ENCODE measurements at places on chromosomes 12 and 14.
A peak's percentile ranks its signal among the peaks of the same experiment; 100 is the strongest.

DNA sequence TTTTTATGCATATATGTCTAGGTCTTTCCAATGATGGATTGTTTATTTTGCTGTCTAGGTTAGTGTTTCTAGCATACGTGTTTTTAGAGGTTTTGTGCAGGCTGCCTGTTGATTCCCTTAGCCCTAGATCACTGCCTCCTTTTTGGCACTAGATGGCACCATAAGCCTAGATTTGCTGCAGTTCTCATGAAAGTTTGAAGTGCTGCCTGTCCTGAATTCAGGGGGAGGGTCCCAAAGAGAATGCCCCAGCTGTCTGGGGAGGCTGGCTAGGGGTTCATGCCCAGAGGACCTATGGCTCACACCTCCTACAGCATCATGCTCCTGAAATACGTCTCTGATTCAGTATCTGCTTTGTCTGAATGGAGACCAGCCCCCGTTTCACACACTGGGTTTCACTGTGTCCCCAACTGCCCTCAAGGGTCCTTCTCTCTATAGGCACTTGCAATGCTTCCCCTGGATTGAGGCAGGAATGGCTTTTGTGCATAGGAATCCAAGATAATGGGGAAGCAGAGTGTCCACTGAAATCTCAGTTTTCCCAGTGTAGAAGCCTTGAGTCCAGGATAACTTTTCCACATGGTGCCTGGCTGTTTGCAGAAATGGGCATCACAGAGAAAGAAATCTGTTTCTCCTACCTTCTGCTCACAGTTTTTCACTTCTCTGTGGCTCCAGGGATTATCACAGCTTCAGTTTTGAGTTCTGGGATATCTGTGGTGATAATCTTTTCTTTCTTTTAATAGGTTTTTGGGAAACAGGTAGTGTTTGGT is 14.2 kb upstream of the TXNRD1 start:
- DNase-seq, result peak; percentile 81

DNA sequence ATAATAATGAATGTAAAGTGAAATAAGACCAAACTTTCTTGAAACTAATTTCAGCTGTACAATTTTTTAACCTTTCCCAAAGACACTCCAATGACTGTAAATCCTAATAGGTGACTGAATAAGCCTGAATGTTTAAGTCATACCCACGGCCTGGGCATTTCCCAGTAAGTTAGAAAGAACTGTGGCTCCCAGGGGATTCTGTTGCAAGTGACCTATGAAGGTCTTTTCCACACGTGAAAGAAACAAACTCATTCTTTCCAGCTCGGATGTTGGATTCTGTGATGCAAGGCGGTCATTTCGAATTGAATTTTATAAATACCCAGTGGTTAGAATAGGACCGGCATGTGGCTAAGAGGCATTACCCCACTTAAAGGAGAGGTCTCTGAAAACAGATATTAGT is 1134.4 kb downstream of the GALC start:
- DNase-seq, result no peak

- no peak for DNase-seq
Observed at GRCh38 chr14:49944501-49944900, 51.6 kb downstream of the ARF6 start.

DNA sequence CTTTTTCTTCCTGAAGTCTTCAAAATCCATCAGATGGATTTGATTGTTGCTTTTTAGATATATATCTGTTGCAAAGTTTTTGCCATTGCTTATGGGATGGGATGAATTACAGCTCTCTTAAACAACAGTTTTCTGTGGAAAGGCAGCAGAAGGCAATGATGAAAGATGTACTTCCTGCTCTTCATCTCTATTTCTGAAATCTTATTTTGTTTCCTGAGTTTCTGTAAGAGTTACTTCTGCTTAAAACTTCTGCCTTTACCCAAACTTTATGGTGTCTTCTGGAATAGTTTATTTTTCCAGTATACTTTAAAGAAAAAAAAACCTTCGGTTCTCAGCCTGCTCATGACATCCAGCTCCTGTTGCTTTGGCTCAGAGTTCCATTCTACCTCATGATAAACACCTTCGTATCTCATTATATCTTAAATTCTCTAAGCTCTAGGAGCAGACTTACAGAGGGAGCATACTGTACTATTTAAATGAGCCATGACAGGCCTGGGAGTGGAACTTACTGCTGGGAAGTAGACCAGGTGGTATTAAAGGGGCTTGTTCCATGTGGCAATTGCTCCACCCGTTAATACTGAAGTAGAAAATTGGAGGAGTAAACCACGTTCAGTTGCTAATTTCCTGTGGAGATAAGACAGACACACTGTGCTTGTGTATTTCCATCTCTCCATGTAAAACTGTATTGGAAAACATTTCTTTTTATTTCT is 288.4 kb downstream of the FBXL14 start:
- no peak for DNase-seq

DNA sequence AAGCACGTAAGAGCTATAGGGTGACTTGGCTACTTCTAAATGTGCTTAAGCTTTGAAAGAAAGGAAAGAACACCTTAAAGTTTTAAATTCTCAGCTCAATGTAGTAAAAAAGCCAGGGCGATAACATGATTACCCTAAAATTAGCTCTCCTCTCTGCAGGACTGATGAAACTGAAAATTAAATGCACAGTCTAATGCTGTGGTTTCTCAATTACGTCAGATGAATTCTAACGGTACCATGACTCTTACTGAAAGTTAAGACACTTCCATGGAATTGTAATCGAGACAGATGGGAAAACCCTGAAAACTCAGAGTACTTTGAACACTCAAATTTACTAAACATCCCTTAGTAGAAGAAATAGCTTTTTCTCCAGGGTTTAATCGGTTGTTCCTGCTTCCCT is 25.9 kb upstream of the PRKD1 start:
- no peak for DNase-seq

DNA sequence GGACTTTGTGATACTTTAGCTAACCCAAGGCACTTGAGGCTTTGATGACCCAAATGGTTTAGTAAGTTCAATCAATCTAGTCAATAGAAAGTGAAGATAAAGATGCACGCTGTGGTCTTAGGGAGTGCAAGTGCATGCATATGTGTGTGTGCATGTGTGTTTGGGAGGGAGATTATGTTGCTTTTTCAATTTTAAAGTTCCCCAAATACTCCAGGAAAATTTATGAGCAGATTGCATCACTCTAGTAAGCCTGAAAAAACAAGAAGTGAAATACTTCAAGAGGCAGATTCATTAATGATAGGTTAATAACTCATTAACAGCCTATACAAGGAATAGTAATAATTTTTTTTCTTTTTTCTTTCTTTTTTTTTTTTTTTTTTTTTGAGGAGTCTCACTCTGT is 12.4 kb upstream of the SIX1 start:
- peak; percentile 2 for DNase-seq

DNA sequence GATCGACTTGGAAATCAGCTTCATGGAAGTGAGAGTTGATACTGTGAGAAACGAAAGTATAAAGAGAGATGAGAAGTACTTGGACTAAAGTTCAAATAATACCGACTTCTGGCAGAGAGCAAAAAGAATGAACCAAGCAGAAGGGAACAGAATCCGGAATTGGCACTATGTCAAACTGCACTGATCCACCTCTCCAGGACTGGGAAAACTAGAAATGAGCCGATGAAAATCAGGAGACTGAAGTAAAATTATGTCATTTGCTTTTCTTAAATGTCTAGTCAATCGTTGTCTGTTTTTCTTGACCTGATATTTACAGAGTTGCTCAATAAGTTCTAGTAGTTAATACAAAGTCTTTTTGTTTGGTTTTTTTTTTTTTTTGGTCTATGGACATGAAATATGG is 163.0 kb upstream of the FOXG1 start:
- DNase-seq, result no peak

GRCh38 chr12:588646-589045 is 74.6 kb downstream of the NINJ2 start:
- DNase-seq, result no peak

DNA sequence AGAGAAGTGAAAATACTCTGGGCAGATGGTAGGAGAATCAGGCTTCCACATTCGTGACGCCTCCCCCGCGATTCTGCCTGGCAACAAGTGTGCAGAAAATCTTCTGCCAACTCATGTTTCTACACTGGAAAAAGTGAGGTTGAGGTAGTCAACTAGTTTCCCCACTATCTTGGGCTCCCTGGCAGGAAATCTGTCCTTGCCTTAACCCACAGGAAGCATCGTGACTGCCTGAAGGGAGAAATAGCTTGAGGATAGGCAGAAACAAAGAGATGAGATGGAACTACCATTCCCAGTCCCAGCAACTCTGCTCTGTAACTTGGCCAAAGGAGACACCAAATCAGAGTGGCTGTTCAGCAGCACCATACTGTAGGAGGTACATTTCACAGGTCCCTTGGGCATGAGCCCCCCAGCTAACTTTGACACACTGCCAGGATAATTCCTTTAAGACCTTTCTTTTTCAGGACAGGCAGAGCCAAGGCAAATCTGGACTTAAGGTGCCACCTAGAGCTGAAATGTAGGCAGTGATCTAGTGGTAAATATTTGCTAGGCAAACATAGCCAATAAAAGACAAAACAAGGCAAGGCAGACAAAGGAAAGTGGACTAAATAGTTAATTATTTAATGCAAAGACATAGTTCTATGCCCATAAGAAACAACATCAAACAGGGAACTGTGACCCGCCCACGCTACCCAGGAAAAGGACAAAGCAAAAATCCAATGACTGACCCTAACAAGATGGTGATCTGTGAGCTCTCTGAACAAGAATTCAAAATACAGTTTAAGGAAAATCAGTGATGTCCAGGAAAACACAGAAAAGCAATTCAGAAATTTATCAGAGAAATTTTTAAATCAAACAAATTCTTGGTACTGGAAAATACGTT is 205.1 kb downstream of the PTPRO start:
- no peak for DNase-seq

DNA sequence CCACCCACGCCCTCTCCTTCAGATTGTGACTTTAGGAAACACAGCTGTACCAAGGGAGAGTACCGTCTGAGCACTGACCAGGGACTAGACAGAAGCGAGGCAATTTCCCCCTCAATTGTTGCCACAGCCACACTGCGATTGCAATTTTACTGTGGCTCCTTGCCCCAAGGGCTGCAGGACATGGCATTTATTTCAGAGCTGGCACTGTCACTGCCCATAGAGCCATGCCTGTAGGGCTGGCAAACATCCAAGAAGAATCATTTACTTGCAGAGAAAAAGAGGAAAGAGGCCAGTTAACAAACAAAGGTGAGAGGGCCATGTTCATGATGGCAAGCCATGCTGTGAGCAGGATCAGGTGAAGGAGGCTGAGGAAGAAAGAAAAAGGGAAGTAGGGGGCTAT is 129.6 kb downstream of the EMP1 start:
- no peak for DNase-seq

GRCh38 chr14:85247071-85247470 is 282.9 kb upstream of the FLRT2 start:
- no peak for DNase-seq

DNA sequence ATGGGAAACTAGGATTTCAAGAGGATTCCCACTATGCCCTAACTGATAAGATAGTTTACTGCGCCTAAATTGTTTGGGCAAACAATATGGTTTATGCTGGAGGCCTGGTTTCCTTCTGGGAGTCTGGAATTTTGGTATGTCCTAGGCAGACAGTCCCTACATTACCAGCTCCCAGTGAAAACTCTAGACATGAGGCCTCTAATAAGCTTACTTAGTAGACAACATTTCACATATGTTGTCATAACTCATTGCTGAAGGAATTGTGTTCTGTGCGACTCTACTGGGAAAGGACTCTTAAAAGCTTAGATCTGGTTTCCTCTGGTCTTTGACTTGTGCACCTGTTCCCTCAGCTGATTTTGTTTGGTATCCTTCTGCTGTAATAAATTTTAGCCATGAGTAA is 18.0 kb upstream of the PRPF39 start:
- no peak for DNase-seq

DNA sequence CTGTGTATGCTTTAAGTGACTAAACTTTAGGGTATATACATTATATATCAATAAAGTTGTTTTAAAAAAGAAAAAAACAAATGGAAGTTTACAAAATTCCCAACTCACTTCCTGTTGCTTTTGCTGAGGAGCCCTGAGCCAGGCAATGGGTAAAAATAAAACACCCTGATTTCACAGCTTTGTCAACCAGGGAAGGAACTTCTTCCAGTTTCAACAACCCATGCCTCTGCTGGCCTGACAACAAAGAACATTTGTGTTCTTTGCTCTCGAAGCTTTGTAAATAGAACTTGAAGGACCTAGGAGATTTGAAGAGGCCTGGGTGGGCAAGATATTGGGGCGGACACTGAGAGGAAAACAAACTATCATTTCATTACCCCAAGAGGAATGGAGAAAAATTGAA is 141.2 kb upstream of the NOS1 start:
- no peak for DNase-seq

DNA sequence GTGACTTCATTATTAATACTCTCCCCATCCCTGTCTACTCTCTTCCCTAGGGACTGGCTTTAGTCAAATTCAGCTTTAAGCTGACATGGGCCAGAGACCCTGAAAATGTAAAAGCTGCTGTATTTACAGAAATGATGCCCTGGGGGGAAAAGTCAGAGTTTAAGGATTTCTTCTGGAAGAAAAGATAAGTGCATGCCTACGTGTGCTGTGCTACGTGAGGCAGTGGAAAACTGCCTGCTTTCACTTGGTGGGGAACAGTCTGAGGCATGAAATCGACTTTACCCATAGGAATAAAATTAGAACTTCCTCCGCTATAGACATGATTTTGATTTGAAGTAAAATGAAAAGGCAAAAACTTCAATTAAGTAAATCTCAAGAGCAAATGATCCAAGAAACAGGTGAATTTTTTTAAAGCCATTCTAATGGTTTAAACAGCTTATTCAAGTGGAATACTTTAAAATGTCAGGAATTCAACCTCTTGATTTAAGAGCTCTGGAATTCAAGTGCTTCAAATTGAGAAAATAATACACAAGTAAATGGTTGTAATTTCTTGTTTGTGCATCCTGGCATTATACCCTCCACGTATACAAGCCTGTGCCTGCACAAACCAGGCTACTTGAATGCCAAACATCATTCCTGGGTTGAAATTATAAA is 168.5 kb downstream of the FOXN3 start:
- DNase-seq, result no peak

DNA sequence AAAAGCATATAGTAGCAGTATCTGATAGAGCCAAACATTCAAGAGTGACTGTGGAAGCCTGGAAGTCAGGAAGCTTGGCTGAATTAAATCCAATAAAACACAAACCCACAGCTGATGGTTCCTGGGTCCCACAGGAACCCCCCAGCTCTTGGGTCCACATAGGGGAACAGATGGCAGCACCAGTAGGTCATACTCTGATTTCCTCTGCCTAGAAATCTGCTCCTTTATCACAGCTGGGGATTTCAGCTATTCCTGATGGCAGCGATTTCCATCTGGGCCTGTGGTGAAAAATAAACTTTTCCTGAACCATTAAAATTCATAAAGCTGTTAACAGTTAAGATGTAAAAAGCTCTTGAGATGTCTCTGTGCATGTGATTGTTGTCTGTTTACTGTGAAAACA is 202.0 kb upstream of the FRMD6 start:
- DNase-seq, result no peak

- no peak for DNase-seq
Observed at GRCh38 chr12:56476972-56477432, 8.6 kb downstream of the SPRYD4 start.

- DNase-seq, result peak; percentile 68
Observed at GRCh38 chr14:77053046-77053841, 24.7 kb upstream of the IRF2BPL start.

GRCh38 chr14:73607241-73607640 is 5.1 kb upstream of the ACOT6 start:
- DNase-seq, result no peak

All from hematopoietic multipotent progenitor cell (in vitro differentiated cells).